ENCODE measurements at places on chromosomes 6 and 20.

GRCh38 chr6:3529721-3530120 lies 72.9 kb upstream of the SLC22A23 start:
- no peak for DNase-seq

GRCh38 chr6:157304899-157305663 lies 18.2 kb downstream of the TMEM242 start:
- no peak for DNase-seq

DNA sequence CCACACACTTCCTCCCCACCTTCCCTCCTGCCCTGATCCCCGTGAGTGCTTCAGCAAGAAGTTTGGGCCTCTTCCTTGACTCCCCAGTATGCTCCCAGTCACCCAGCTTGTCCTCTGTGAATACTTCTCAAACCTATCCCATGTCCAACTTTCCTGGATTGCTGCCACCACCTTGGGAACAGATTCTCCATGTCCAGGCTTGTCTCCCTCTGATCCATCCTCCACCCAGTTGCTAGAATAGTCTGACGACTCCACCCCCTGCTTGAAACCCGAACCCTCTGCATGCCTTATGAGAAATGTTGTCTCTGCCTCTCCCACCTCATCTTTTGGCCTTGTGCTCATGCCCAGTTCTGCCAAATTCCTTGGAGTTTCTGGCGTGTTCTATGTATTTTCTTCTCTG lies 108.0 kb downstream of the PPP1R14C start:
- no peak for DNase-seq

GRCh38 chr6:44921798-44922197 lies 406.3 kb upstream of the RUNX2 start:
- no peak for DNase-seq

GRCh38 chr6:97113170-97113569 lies 169.8 kb downstream of the MMS22L start:
- DNase-seq = no peak

DNA sequence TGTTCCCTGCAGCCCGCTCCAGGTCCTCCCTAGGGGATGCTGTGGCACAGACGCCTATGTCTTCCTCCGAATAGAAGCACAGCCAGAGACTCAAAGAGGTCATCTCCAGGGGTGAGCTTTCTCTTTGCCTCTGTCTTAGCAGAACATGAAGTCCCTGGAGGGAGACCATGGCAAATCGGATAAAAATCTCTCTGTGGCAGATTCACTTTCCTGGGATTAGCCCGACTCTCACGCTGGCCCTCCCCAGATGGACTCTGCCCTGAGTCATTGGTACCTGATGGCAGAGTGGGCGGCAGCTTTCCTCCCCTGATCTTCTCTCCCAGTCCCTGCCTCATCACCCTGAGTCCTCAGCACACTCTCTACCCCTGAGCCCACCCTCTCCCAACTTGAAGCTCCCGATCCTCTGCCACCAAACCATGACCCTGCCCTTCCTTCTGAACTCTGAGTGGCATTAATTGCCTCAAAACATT lies 58.0 kb upstream of the CCDC167 start:
- no peak for DNase-seq

DNA sequence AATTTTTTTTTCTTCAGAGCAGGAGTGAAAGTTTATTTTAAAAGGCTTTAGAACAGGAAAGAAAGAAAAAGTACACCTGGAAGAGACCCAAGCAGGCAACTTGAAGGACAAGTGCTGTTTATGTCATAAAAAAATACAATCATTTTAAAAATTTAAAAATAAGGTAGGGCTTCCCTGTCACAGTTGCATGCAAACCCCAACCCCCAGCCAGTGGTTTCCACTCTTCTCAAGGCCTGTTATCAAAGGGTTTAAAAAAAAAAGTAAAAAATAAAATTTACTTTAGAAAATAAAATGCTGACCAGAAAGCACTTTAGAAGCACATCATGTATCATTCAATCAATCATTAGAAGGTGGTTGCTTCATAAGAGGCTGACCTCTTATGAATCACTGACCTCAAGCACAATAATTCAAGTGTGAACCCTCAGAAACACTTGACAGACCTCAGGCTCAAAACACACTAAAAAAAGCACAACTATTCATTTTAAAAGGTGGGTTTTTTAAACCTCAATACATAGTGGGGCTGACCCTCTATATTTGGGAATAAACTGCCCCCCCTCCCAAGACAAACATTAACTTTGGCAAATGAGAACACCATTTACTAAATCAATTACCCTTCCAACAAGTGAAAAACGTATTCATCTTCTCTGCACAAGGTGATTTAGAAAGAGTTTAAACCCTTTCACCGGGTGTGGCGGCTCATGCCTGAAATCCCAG lies 15.6 kb downstream of the ILRUN start:
- no peak for DNase-seq

- DNase-seq = no peak
These were observed 8.5 kb downstream of the ISM1 start for GRCh38 chr20:13229538-13229937.

DNA sequence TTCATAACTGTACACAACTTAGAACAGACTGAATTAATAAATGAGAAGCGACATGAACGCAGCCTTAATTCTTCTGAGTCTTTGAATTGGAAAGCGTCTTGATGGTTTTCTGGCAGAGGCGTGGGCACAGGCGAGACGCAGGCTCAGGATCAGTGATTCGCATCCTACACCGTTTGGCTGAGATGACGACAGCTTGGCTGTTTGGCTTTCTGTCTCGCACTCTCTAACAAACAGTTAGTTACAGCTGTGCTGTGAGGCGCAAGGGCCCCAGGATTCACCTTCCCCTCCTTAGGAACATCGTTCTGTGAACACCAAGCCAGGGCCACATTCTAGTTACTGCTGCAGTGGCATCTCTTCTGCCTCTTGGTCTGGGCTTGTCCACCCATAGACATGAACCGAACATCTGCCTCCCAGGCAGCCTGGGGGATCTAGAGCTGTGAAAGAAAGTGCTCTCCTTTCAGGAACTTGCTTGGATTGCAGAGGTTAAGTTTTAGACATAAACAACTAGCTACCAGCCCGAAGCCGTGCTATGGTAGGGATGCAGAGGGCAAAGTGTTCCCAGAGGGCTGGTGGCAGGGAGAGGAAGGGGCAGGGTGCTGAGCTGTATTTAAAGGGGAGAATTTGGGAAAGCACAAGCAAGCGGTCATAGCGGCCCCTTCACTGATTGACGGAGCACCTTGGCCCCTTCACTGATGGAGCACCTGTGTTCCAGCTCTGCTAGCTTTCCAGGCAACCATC lies 49.6 kb downstream of the TCP11 start:
- DNase-seq = no peak

DNA sequence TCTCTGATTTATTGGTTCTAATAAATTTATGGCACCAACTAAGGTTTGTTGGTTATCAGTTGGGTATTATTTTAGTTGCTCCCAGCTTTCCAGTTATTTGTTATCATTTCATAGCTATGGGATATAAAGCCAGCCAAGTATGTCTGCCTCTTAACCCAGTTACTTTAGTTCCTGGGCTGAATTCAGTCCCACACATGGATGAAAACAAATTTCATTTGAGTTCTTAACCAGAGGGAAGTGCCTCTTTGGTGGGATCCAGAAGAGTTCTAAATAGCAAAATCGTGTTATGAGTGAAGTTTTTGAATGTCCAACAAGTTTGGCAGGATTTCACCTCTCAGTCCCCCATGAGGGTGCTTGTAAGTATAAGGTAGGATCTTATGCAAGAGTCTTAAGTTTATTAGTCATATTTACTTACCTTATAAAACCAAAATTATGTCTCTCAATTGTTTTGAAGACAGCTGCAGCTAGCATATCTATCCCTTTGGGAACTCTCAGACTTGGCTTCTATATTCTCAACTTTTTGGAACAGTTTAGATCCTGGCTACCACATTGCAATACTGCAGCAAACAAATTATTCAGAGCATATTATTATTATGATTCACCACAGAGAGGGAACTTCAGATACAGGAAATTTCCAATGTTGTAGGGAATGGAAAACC lies 683.6 kb downstream of the BCKDHB start:
- no peak for DNase-seq

- no peak for DNase-seq
These were observed 1217.6 kb upstream of the GJE1 start for GRCh38 chr6:140915103-140915502.

- no peak for DNase-seq
These were observed 5.4 kb downstream of the VNN2 start for GRCh38 chr6:132752255-132752654.

DNA sequence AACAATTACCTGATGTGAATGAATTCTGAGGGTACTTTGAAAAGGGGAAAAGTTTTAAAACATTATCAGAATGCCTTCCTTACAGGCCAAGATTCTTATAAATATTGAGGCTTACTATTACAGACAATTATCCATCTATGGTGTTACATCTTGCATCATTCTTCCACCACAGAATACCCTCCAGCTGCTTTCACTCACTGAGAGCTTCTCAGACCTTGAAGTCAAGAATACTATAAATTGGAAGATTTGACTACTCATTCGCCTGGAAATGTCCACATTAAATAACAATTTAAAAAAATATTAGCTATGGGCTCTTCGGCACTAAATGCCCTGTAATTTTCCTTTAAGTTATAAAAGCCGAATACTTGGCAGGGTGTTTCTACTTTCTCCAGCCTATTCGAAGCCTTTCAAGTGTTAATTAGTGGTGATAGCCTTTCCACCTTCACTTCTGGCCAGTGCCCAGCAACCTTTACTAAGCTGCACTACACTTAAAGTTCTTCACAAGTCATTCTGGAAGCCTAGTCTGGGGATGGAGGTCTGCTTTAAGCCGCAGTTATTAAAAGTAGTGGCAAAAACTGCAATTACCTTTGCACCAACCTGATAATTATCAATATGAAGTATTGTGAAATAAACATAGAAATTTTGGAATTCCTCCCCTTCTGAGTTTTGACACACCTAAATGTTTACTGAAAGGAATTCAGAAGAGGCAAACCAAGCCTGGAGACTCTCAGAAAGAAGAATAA lies 100.9 kb downstream of the BMP5 start:
- DNase-seq = no peak

DNA sequence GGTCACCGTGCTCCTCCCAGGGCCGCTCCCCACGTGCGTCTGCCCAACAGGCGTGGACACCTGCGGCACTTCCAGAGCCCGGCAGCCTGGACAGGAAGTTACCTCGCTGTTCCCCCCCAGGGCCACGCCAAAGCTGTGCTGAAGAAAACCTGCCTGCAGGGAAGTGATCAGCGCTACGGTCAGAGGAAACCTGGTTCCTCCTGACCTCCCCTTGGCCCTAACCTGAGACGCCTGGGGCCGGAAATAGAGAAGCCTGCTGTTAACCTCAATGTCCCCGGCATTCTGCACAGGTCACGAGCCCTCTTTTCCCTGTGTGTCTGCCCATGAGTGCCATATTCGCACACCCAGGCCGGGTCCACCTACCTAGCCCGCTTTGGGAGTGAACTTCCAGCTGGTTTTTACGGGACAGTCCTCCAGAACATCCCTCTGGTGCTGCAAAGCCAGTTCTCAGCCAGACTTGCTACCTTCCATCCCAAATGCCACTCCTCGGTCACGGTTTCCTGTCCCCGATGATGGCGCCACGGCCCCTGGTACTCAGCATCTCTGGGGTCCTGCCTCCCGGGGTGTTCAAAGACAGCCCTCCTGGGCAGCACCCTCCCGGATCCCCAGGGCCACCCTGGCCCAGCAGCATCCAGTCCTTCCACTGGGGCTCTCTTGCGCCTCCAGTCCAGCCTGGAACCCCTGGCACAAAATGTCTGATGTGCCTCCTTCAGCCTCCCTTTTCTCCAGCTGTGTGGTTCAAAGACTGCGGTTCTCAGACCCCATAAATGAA lies 12.0 kb upstream of the IRF4 start:
- no peak for DNase-seq

- no peak for DNase-seq
These were observed 111.7 kb downstream of the THBS2 start for GRCh38 chr6:169141671-169142537.

GRCh38 chr6:125647391-125647790 lies 102.0 kb upstream of the HEY2 start:
- no peak for DNase-seq

- DNase-seq = no peak
These were observed 831.2 kb downstream of the EPHA7 start for GRCh38 chr6:92588148-92588547.

- DNase-seq = no peak
These were observed 9.9 kb upstream of the PI16 start for GRCh38 chr6:36944650-36945049.

- no peak for DNase-seq
These were observed 189.0 kb upstream of the CCN2 start for GRCh38 chr6:132140189-132140588.

- no peak for DNase-seq
These were observed 39.5 kb upstream of the LAMP5 start for GRCh38 chr20:9474835-9475415.

DNA sequence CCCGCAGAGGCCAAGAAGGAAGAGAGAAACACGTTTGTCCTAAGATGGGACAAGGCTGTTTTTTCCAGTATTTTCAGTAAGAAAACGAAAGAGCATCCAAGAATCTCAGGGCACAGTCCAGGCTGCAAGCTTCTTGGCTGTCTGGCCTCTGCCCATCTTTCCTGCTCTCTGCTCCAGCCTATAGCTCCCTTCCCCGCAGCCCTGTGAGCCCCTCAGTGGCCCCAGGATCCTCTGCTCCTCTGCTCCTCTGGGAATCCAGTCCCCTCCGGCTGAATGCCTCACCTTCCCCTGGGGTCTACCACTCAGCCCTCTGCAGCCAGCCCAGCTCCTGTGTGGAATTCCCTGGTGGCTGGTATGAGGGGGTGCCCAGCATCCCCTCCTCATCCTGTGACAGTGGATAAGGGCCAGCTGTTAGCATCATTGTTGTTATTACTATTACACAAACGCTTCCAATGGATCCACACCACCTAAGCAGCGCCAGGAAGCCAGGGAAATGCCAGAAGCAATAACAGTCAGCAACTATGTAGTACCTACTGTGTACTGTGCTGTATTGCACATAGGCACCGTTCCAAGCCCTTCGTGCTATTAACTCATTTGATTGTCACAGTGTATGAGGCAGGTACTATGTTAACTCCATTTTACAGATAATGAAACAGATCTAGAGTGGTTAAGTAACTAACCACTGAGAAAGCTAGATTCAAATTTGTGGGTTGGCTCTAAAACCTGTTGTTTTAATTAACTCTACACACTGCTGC lies 60.3 kb upstream of the PTPN1 start:
- no peak for DNase-seq

- no peak for DNase-seq
These were observed 105.2 kb downstream of the OR2B2 start for GRCh38 chr6:27806981-27807440.

DNA sequence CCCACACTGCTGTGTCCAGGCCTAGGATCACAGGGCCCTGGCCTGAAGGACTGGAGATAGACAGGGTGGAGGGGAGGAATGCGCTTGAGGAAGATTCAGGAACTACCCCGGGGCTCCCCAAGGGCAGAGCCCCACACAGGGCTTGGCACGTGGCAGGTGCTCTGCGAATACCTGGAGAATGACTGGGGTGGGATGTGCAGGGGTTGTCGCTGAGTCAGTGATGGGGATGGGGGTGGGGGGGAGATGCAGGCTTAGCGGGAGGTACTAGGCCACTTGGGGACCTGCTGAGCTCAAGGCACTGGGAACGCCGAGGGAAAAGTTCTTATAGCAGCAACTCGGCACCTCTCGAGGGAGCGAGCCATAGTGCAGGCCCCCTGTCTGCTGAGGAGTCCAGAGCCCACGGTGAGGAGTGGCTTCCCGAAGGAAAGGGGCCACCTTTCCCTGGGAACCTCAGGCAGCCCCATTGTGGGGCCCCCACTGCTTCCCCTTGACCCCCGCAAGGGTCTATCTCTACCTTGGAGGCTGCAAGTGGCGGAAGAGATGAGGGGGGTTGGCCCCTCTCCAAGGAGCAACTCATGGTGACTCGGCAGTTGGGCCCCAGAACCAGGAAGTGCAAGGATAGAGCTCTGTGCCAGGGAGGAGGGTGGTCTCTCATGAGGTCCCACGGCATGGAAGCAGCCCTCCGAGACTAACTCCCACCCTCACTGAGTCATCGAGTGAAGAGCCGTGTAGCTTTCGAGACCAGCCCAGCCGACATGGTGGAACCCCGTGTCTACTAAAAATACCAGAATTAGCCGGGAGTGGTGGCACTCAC lies 33.1 kb downstream of the SRC start:
- no peak for DNase-seq
